Amygdala (tissue), 56 donors: ENCODE measurements at places on chromosomes 5 and 9.

GRCh38 chr5:88718736-88719135 lies 164.2 kb downstream of the MEF2C start:
- no peak for DNase-seq

DNA sequence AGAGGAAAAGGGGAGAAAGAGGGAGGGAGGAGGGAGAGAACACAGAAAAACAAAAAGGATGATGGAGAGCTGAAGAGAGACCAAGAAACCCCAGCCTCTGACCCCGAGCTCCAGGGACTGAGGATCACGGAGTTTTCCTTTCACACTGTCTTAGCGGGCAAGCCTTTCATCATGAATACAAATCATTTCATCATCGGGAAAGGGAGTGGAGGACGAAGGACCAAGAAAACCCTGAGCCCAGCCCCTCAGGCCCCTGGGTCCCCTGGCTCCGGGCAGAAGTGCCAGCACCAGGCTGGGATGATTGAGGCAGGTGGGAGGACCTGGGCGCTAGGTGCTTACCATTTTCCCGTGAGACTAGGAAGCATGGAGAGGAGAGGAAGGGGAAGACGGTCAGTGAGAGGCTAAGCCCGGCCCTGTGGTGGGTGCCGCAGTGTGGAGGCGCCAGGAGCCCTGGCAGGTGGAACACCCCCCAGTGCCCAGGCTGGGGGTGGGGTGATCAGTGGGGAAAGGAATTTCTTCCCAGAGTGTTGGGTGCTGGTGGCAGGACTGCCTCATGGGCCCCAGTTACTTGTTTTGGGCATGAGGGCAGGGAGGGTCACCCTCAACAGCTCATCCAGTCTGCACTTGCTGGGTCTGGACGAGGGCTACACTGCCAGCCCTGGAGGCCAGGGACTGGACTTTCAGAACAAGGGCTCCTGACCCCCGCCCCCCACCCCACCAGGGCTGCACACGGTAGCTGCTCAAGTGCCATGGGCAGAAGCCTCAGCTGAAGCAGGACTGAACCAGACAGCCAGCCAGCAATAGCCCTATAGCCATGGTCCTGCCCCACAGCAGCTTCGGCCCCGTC lies 49.0 kb upstream of the SARDH start:
- no peak for DNase-seq

GRCh38 chr5:151056379-151057325 lies 24.2 kb downstream of the TNIP1 start:
- no peak for DNase-seq

- DNase-seq: no peak
Measured at GRCh38 chr9:70262948-70263347, 4.2 kb downstream of the SMC5 start.

DNA sequence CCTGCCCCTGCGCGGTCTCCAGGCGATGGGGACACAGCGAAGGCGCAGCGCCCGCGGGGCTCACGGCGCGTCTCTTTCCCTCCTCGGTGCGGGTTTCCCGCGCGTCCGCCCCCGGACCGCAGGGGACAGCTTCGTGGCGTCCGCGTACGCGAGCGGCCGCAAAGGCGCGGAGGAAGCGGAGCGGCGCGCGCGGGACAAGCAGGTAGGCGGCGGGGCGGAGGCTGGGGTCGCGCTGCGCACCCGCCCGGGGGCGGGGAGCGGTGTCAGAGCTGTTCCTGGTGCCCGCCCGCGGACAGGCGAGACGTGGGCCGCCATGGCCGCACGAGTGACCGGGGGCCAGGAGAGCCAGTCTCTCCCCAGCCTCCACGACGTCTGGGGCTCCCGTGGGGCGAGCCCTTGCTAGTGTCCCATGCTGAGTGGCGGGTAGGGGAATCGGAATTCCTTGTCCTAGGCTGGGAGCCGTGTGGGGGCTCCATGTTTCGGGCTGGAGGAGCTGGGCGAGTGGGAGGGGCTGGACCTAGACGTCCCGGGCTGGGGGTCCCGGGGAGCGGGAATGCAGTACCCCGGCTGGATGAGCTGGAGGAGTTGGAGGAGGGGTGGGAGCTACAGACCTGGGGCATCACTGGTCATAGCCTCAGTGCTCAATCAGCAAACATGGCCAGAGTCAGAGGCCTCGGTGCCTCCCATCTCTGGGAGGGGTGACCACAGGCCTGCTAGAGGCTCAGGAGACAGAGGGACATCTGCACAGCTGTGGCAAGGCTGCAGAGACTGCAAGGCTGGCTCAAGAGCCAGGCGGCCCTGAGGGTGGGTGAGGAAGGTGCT lies 968 bp downstream of the NKD2 start:
- no peak for DNase-seq

- DNase-seq: no peak
Measured at GRCh38 chr5:142544071-142544753, 141.7 kb downstream of the FGF1 start.

DNA sequence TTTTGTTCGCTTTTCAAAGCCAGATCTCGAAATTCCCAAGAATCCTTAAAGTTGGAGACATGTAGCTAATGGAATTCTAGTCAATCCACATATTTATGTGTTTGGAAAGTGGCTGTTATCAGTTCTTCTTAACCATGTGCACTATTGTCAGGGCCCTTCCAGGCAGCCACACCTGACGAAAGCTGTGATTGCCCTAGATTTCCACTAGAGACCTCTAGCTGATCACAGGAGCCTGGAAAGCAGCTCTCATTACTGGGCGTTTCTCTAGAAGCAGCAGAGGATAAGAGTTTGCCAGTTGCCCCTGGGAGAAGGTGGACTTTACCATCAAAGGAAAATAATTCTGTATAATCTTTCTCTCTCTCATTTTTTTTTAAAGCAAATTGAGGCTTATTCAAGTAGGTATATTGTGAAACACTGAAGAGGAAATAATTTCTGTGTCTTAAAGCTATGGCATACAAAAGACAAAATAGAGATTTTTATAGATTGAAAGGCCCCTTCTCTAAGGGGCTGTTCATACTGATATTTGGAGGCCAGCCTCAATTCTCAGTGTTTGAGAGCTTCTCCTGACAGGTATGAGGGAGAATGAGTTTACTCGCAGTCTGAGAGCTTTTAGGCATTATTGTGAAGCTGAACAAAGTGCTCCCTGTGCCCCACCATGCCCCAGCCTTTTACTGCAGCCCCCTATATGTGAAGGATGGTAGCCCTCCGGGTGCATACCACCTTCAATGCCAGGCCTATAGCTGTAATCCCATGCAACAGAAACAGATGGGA lies 405.4 kb upstream of the ACTBL2 start:
- peak; percentile 37 for DNase-seq

DNA sequence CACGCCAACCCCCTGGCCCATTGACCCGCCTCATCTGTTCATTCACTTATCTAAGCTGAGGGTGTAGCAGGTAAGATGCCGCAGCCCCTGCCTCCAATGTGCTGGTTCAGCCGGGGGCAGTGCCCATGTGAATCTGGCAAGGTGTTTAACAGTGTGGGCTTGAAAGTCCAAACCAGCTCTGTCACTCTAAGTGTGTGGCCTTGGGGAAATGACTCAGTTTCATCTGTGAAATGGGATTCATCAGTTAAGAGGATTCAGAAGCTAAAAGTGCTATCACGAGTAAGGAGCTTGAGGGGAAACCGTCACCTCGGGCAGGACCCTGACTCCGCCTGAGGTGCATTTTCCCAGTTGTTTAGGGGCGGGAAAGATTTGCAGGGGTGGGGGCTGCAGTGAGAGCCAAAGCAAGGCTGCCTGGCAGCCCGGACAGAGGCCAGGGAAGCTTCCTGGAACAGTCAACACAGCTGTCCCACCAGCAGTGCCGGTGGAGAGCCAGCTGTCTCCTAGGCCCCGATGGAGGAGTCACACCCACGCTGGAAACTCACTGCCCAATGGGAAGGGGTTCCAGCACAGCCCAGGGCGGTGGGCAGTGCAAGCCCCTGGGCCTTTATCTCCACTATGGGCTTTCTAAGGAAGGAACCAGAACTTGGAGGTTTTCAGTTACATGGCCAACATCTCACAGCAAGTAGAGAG lies 9.7 kb upstream of the URM1 start:
- DNase-seq: no peak

DNA sequence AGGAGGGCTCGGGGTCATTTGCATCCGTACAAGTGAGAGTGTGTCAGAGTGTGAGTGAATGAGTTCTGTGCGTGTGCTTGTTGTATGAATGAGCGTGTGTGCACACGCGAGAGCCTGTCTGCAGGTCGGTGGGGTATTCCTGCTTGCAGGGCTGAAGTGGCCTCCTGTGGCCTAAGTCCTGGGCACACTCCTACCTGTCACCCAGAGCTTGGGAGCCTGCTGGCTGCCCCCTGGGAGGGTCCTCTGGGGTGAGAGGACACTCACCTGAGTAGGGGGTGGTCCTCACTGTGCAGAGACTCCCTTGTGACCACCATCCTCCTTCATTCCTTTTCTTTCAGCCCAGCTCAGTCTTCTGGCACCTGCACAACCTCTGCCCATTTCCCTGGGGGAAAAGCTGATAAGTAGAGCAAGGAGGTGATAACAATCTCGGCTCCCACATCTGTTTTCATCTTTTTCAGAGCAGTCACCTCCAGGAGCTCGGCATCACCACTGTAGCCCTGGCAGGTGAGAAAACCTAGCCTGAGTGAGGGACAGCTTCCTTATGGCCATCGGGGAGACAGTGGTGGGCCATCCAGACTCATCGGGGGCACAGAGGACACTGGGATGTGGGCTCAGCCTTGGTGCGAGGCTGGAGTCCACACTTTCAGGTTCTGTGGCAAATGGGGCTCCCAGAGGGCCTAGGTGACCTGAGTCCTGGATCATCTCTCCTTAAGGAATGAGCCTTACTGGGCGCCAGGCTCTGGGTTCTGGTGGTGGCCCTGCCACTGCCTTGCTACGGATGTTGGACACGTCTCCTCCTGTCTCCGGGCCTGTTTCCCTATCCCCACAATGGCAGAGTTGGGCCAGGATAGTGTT lies 38.7 kb upstream of the SYNPO start:
- no peak for DNase-seq

- no peak for DNase-seq
Measured at GRCh38 chr5:42880496-42881150, 68.9 kb upstream of the SELENOP start.

- no peak for DNase-seq
Measured at GRCh38 chr5:1439388-1440097, 5.7 kb downstream of the SLC6A3 start.

DNA sequence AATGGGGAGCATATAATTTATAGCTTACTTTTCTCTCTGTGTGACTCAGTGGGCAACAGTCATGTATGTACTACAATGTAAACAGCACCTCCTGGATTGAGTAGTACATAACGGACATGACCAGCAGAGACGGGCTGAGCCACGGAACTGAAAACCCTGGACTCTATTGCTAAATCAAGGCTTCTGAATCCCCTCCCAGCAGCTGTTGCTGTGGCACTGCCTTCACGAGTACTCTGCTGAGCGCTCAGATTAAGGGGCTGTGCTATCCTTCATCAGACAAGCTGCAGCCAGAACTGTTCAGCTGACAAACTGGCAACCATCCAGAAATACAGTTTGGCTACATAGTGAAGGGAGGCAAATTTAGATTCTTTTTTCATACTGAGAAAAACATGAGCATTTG lies 131.3 kb upstream of the CCDC180 start:
- DNase-seq: no peak
